ENCODE measurements at places on chromosomes 5 and 9.

DNA sequence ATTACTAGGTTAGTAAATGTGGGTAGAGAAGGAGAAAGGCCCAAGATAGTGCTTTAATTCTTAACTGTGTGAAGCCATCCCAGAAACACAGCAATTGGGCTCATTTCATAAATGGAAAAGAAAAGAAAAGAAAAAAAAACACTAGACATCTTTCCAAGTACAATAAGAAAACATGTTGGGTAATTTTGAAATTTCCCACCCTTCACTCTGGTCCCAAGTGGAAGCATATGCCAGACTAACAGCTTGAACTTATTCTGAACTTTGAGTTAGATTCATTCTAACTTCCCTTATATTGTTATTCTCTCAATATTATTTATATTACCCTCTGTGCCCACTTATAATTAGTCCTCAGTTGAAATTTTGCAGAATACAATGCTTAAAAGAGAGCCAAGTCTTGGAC lies 113.4 kb upstream of the GHR start:
- no peak for DNase-seq

DNA sequence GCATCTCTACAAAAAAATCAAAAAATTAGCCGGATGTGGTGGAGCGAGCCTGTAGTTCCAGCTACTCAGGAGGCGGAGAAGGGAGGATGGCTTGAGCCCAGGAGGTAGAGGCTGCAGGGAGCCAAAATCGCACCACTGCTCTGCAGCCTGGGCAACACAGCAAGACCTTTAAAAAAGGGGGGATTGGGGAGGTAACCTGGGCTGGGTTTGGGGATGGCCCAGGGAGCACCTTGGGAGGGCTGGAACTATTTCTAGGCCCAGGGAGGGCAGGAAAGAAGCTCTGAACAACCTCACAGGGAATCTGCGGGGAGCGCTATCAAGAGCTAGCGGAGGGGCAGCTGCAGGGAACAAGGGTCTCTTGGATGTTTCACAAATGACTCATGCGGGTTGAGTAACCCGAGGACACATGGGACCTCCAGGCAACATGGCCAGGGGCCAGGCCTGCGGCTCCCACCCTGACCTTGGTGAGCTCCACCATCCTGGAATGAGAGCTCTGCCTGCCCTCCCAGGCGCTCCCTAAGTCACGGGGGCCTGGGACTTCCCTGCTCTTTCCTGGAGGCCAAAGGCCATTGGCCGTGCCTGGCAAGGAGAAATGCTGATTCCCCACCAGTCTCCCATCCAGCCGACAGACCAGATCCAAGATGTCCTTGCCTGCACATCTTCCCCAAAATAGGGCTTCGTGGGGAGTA lies 23.4 kb downstream of the SARDH start:
- no peak for DNase-seq

DNA sequence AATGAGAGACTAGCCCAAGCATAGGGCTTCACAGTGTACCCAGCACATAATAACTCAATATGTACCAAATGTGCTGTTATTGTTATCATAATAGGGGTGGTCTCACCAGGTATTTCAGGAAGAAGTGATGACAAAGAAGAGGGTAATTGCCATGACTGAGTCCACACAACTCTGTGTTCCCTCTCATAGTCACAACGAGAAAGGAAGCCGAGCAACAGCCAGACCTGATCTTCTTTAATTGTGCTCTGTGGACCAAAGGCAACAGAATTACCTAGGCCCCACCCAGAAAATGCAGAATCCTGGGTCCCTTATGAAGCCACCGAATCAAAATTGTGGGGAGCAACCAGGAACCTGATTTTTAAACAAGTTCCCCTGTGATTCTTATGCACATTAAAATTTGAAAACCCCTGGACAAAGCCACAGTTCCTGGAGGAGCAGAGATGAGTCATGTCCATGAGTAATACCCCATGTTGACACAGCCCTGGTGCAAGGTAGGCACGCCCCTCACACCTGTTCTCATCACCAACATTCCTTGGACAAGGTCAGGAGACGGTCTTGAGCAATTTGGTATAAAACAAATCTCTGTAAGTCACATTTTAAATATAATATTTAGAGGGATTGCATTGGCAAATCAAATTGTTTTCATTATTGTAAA lies 5.2 kb downstream of the FGF1 start:
- no peak for DNase-seq

- no peak for DNase-seq
Measured at GRCh38 chr5:179229331-179229831, 115.9 kb downstream of the ADAMTS2 start.

DNA sequence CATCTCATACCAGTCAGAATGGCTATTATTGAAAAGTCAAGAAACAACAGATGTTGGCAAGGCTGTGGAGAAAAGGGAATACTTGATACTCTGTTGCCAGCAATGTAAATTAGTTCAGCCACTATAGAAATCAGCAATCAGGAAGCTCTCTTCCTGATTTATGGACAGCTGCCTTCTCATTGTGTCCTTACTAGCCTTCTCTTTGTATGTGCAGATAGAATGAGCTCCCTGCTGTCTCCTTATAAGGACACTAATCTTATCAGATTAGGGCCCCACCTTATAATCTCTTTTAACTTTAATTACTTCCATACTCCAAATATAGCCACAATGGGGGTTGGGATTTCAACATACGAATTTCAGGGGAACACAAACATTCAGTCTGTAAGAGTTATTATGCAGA lies 38.0 kb downstream of the KCNV2 start:
- DNase-seq = no peak

DNA sequence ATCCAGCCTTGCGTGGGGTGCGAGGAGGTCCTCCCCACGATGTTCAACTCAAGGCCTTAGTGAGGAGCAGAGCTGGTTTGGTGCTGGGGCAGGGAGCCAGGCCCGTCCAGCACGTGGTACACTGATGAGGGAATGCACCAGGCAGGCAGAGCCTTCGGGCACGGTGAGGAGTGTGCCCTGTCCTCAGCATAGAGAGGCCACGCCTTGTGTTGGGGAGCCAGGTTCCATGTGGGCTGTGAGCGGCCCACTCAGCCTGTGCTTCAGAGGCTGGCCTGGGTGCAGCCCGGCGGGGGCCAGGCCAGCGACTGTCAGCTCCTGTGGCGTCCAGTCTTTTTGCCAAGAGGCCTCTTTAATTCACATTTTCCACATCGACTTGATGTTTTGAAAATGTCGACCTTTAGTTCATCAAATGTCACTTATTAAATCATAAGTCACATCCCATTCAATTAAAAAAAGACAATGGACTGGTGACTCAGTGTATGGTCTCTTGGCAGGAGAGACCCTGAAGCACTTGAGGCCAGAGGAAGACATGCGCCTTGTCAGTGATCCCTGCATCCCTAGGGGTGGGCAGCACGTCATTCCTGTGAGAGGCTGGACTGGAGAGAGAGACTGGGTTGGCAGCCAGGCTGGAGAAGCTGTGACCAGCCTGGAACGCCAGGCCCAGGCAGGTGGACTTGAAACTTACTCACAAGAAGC lies 21.7 kb downstream of the ERGIC1 start:
- DNase-seq = no peak

DNA sequence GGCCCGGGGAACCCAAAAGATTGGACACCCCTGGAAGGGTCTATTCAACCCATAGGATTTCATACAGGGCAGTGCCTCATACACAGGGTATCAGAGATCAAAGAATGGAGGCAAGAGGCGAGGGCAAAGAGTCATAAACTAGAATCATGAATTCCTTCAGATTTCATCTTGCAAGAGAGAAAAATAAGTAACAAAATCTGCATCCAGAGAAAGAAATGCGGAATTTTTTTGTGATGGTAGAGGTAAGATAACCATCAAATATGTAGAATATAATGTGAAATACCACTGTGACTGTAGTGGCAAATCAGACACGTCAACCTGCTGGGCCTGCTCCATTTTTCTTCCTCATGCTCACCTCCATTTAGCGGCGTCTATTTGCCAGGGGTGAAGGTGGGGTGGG lies 143.6 kb downstream of the SNX18 start:
- DNase-seq = no peak

GRCh38 chr5:31213705-31214121 lies 20.2 kb downstream of the CDH6 start:
- DNase-seq = no peak

GRCh38 chr9:134732392-134733110 lies 90.9 kb downstream of the COL5A1 start:
- no peak for DNase-seq

Data from CD4-positive, alpha-beta T cell treated with Interleukin-17A for 1 hour (primary cell).